NCI-H226 (cell line): ENCODE measurements at places on chromosomes 1 and 21.

- no peak for DNase-seq
Observed at GRCh38 chr21:34369741-34370140, 5.6 kb upstream of the SMIM11 start.

- no peak for DNase-seq
Observed at GRCh38 chr1:173530795-173531693, 53.9 kb downstream of the PRDX6 start.

- no peak for DNase-seq
Observed at GRCh38 chr1:159185121-159185520, 13.7 kb downstream of the CADM3 start.

DNA sequence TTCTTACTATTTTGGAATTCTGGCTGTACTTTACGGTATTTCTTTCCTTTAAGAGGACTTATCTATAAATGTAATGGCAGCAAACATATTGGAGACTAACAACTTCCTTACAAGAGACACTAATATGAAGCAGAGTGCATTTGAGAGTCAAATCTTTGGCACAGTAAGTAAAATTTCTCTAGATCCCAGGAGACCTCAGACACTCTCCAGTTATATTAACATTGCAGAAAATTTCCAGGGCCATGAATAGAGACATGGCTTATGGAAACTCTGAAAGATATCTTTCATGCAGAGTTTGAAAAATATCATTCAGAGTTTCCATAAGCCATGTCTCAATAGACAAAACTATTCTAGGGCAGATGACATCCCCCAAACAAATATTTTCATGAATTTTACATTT lies 51.2 kb downstream of the IL23R start:
- DNase-seq: no peak

DNA sequence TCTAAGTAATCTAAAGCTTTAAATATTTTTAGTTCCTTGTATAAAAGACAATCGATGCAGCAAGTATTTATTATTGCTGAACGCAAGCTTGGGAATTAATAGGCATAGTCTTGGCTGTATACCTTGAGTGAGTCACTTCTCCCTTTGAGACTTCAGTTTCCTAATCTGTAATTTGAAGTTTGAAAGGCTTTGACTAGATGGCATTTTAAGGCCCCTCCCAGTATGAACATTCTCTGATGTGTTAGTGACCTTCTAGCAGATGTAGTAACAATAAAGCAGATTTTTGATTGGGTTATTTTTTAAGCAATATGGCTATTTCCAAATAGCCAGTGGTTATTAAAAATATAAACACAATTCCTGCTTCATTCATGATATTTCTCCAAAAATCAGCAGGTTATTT lies 58.2 kb downstream of the DUSP10 start:
- no peak for DNase-seq

- no peak for DNase-seq
Observed at GRCh38 chr1:93773049-93773838, 91.6 kb upstream of the BCAR3 start.

DNA sequence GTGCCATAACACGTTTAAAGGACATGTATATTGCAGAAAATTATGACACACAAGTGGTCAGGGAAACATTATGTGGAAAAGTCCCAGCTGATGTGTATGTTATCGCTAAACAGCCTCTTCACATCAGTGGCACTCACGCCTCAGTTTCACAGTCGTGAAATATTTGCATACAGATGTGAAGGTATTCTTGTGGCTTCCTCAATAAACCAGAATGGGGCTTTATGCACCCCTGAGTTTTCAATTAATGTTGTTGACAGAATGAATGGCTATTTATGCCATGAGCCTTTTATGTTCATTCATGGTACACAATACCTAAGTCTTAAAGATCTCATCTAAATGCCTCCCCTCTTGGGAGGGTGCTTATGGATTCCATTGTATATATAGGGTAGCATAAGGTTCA lies 202.1 kb upstream of the ADGRL2 start:
- DNase-seq: no peak

- no peak for DNase-seq
Observed at GRCh38 chr1:76481672-76482071, 385.6 kb upstream of the ST6GALNAC5 start.

GRCh38 chr1:153616144-153616916 lies at the start of gene S100A14:
S100A14 (minus strand) TSS chr1:153616325; CDS start chr1:153615858, 467 bp downstream.
- DNase-seq: no peak

- DNase-seq: peak; percentile 55
Observed at GRCh38 chr1:218397752-218398339, 52.7 kb downstream of the TGFB2 start.

DNA sequence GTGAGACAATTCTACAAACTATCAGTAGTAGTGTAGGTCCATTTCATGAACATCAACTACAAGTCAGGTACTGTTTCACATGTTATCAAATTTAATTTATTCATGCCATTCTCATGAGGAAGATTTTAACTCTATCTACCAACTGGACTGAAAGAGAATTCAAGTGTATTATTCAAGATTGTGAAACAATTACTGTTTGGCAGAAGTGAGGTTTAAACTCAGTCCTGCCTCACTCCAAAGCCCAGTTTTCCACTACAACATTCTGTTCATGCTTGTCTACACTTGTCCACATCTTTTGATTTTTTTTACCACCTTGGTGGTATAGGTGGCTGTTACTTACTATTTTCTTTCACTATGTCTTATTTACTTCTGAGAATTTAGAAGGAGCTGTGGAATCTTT lies 272.9 kb downstream of the TGFB2 start:
- no peak for DNase-seq

DNA sequence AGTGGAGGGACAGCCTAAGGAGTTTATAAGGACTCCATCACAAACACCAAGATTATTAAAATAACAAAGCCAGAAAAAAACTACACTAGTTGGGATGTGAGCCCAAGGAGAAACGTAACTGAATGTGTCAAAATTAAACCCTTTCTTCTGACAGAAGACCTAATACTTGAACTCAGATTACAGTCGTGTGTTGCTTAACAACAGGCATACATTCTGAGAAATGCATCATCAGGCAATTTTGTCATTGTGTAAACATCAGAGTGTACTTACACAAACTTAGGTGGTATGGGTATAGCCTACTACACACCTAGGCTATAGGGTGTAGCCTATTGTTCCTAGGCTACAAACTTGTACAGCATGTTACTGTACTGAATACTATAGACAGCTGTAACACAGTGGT lies 23.4 kb downstream of the DSTYK start:
- no peak for DNase-seq

DNA sequence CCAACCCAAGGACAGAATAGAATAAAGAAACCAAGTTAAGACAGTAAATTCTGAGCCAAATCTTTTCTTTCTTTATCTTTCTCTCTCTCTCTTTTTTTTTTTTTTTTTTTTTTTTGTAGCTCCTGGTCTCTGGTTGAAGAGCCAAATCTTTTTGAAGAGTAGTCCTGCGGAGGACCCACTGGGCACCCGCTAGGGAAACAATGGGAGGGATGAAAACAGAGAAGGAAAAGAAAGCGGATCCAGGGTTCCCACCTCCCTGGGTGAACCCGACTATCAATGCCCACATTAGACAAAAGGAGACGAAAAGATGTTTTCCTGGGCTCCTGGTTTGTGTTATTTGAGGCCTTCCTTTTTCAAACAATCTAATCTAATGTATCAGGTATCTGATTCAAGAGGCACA lies 49.8 kb upstream of the FBXO28 start:
- DNase-seq: no peak

DNA sequence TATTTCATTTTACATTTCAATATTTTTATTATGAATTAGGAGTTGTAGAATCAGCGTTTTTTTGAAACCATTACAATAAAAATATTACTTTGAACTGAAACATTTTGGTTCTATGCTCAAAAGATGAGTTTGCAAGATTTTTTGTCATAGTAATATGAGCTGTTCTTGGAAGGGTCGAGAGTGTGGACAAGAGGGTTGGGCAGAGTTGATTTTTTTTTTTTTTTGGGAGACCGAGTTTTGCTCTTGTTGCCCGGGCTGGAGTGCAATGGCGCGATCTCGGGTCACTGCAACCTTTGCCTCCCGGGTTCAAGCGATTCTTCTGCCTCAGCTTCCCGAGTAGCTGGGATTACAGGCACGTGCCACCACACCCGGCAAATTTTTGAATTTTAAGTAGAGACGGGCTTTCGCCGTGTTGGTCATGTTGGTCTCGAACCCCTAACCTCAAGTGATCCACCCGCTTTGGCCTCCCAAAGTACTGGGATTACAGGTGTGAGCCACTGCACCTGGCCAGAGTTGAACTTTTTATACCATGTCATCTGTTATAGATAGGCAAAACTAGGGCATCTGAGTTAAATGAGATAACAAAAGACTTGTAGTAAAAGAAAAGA lies 3.3 kb downstream of the CACYBP start:
- DNase-seq: no peak

DNA sequence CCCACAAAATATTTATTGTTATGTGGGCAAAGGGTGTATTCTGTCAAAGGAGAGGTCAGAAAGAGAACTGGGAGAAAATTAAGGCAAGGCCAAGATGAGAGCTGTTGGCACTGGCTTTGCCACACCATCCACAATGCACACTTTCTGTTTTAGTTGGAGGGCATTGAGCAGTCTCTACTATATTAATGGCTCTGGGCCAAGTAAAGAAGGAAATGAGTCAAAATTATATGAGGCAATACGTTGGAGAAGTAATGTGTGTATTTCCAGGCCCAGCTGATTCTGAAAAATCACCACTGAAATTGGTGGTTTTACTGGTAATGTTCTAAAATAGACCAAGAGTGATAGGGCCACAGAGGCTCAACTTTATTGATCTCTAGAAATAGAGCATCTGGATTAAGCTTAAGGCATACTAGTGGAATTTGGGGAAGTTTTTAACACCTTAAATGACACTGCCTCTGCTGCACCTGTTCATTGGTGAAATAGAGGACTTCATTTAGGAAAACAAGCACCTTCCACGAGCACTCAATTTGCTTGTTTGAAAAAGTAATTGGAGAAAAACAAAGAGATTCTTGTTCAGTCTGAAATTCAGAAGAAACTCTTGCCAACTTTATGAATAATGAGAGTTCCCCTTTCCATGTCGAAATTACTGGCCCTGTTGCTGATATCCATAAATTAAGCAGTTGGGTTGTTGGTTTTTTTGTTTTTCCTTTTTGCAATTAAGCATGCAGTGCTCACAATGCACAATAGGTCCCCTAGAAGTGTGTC lies 424.9 kb downstream of the ADGRL2 start:
- peak; percentile 70 for DNase-seq

DNA sequence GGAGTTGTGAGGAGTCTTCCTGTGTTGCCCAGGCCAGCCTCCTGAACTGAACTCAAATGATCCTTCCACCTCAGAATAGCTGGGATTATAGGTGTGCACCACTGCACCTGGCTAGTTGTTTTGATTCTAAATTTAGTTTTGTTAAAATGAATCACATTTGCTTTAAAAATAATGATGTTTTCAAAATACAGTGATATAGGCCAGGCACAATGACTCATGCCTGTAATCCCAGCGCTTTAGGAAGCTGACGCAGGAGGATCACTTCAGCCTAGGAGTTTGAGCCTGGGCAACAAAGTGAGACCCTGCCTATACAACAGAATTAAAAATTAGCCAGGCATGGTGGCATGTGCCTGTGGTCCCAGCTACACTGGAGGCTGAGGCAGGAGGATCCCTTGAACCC lies 24.3 kb downstream of the RTCA start:
- DNase-seq: no peak

DNA sequence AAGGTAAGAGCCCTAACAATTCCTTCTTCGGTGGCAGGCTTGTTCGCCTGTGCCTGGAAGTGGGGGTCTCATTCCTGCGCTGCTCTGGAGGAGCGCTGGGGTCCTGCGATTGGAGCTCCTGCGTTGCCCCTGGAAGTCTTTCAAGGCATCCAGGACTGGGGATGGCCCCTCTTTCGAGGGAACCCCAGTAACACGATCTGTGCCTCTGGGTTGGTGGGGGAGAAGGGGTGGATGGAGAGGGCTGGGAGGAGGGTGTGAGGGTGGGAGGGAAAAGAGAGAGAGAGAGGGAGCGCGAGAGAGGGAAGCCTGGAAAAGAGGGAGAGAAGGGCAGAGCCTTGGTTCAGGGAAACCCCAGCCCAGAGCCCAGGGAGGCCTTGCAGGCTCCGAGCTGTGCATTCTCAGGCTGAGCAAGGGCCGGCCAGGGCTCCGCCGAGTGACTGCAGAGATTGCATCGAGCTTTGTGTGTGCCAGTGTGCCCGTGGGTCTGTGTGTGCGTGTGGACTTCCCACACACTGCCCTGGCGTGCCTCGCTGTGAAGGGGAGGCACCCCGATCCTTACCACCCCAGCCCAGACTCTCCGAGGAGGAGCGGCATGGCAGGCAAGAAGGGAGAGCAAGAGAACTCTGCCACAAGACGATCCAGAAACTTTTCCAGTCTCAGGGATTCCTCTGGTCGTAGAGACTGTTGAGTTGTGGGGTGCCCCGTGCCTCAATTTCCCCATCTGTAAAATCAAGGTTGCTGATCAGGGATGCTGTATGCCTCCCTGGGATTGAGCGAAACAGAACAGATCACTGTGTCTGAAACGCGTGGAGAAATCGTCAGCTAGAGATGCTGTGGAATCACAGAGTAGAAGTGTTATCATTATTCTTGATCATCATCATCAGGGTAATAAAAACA lies 619 bp downstream of the BCL9 start:
- no peak for DNase-seq

- no peak for DNase-seq
Observed at GRCh38 chr1:50329332-50329932, 93.8 kb downstream of the DMRTA2 start.

- DNase-seq: no peak
Observed at GRCh38 chr21:21051109-21052055, 53.2 kb downstream of the NCAM2 start.

DNA sequence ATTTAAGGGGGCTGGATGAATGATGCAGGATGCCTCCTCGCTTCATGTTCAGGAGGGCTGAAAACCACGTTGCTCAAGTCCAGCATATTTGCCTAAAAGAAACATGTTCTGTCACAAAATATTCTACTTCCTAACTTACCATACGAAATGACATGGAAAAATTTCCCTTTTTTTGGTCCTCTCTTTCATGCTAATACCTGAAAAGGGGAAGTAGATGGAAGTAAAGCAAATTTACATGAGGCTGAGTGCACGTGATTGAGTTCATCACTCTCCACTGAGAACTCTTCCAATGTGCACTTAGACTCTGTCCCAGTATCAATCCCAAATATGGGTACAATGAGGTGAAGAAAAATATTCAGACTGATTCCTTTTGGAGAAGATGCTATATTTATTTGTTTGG lies 23.0 kb downstream of the XCL2 start:
- no peak for DNase-seq

- DNase-seq: peak; percentile 20
Observed at GRCh38 chr21:17585875-17586450, 26.7 kb downstream of the BTG3 start.

GRCh38 chr1:160284220-160284781 lies 632 bp downstream of the PEX19 start:
- peak; percentile 35 for DNase-seq

GRCh38 chr21:27418346-27418745 lies 451.5 kb upstream of the ADAMTS5 start:
- no peak for DNase-seq
